ENCODE measurements at places on chromosomes 4 and X. TPM values are rescaled to one million over a fixed set of nuclear protein-coding genes. Genes with fewer than 3 reads are reported as not detected.

The CACNA1F gene
- total RNA-seq = not detected

The BEX1 gene
- total RNA-seq = not detected

The EDNRA gene
- total RNA-seq = 0.30 TPM

The HERC3 gene
- total RNA-seq = 9.0 TPM

The PLXNB3 gene
- total RNA-seq = 4.1 TPM

The FTSJ1 gene
- 68.0 TPM for total RNA-seq

The PF4V1 gene
- total RNA-seq = not detected

The ARHGAP4 gene
- 1.2 TPM for total RNA-seq

The SHISA3 gene
- not detected for total RNA-seq

All from A549 treated with dexamethasone at 1 μM for 4 hours (cell line).